ENCODE measurements at places on chromosomes 3 and 15.

DNA sequence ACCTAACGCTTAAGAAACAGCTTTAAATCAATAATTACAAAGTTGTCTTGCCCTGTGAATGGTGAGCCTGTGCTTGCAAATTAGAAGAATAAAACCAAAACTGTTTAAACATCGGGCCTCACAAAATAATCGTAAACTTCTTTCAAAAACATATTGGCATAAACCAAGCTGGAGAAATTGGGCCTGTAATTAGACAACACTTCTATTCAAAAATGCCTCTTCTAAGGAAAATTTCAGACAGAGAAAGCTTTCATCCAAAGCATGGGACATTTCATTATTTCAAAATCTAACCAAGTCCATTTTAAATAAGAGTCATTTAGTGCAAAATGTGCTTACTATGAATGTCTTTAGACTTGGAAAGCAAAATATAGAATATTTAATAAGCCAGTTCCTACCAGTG is 35.5 kb upstream of the GNB4 start:
- DNase-seq, result no peak

- DNase-seq, result peak; percentile 80
These were observed 89.4 kb downstream of the LINGO1 start for GRCh38 chr15:77543159-77543882.

DNA sequence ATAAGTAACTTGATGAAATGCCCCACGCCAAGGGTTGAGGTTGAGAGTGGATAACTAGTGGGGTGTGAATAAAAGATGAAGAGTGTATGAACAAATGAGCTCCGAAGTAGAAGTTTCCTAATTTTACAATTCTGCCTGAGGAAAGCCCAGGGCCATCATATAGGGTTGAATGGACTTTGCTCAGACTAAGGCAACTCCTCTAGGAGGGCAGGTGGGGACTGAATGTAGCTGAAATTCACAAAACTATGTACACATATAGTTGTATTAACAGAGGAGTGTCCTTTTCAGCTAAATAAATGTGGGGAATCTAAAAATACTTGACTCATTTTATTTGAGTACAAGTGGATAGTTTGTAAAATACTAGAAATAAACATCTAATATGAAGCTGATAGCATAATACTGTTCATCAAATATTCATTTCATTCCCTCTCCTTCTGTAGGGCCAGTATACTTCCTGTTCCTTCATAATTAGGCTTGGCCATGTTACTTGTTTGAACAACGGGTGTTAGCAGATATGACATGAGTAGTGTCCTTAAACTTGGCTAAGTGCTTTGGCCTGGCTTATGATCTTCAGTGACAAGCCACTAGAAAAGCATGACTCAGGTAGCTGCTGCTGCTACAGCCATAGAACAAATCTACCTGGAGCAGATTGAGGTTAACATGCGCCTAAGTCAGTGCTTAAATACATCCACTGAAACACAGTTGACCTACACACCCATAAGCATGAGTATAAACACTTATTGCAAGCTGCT is 26.5 kb downstream of the PLSCR1 start:
- no peak for DNase-seq

- DNase-seq, result no peak
These were observed 571 bp downstream of the FES start for GRCh38 chr15:90884719-90885431.

GRCh38 chr15:90062462-90062932 is 39.8 kb downstream of the IDH2 start:
- no peak for DNase-seq

DNA sequence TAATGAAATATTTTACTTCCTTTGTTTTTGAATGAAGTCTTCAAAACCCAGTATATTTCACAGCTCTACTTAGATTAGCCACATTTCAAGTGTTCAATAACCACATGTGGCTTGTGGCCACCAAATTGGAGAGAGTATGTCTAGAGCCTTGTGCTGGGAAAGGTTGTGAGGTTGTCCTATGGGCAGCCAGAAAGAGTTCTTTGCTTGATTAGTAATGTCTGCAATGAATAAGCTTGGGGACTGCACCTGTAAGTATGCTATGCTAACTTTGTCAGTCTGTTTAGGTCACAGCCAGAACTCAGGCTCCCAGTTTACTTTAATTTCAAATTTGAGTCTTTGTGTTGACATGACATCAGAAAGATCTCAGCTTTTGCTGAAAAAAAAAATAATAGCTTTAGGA is 294.9 kb upstream of the SOX14 start:
- DNase-seq, result no peak

GRCh38 chr3:114378760-114379159 is 84.9 kb downstream of the TIGIT start:
- DNase-seq, result no peak

GRCh38 chr3:171806200-171807128 is 3.8 kb downstream of the PLD1 start:
- peak; percentile 83 for DNase-seq

DNA sequence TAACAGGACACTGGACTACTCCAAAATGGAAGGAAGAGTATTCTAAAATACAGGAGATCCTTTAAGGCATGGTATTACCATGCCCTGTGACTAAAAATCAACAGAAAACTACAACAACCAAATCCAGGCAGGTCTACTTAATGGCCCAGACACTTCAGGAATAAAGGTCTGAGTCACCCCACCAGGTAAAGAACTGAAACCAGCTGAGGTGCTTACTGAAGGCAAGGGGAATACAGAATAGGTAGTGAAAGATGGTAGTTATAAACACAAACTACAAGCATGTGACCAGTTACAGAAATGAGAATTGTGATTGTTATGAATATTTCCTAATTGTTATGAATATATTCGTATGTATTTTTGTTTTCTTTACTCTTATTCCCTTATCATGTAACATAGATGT is 13.4 kb downstream of the IFT57 start:
- DNase-seq, result no peak

DNA sequence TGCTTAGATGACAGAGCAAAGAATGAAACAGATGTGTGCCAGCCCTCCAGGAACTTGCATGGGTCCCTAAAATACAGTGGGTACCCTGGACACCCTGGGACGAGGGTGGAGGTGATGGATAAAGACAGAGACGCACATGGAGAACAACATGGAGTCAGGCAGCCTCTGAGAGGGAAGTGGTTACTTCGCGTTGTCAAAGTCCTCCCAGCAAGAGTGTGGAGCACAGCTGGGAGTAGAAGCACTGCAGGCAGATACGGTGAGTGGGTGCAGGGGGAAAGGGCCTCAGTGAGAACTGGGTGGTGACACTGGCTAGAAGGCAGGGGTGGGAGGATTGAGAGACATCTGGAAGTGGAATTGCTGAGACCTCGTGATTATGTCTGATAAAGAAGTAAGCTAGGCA is 70.8 kb upstream of the PRR20G start:
- DNase-seq, result no peak

- DNase-seq, result no peak
These were observed 16.3 kb upstream of the TRAT1 start for GRCh38 chr3:108806316-108806715.

DNA sequence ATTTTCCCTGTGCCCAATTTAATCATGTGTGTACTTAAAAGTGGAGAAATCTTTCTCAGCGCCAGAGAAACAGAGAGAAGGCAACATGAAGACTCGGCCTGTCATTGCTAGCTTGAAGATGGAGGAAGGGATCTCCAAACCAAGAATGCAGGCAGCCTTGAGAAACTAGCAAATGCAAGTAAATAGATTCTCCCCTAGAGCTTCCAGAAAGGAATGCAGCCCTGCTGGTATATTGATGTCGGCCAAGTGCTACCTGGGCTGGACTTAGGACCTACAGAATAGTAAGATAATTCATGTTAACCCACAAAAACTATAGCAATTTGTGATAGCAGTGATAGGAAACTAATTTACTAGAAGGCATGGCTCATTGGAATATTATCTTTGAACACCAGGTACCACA is 150.9 kb upstream of the ABI3BP start:
- DNase-seq, result no peak

All from astrocyte of the spinal cord (primary cell).